ENCODE measurements at places on chromosomes 2 and 18. TPM values are rescaled to one million over a fixed set of nuclear protein-coding genes. Genes with fewer than 3 reads are reported as not detected.

DNA sequence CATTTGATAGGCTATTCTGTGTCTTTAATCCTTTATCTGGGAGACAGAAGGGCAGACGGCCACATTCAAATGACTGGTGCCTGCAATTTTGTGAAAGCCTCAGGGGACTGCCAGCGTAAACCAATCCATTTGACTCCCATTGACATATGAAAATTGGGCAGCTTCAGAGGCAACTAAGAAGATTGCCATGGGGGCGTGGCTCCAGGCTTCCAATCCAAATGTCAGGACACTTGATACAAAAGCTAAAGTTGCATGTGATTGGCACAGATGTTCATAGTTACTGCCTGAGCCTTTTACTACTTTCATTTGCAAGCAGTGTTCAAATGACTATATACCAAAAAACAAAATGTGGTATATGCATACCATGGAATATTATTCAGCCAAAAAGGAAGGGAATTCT, 42.0 kb downstream of the SPC25 start:
- DNase-seq = no peak

TMEM200C gene
- 0.23 TPM for total RNA-seq

DNA sequence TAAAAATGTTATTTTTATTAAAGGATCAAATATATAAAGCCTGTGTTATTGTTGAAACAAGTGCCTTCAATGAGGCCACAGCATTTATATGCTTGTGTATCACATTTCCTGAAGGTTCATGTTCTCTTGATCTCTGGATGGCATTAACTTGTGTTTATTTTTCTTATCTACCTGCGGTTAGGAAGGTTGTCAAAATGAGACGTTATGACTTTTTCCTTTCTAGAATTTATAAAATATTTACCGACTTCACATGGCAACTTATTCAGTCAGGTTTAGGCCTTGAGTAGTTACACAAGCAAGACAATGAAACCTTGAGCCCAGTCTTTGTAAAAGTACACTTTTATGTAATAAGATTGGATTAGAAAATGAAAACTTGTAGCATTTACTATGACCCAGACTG, 196.4 kb upstream of the ACVR2A start:
- DNase-seq = no peak

PSTPIP2 gene
- 14.7 TPM for total RNA-seq

- DNase-seq = no peak
Observed at GRCh38 chr18:10300739-10301138, 153.7 kb upstream of the APCDD1 start.

- no peak for DNase-seq
Observed at GRCh38 chr2:1864981-1865421, 120.7 kb upstream of the PXDN start.

DNA sequence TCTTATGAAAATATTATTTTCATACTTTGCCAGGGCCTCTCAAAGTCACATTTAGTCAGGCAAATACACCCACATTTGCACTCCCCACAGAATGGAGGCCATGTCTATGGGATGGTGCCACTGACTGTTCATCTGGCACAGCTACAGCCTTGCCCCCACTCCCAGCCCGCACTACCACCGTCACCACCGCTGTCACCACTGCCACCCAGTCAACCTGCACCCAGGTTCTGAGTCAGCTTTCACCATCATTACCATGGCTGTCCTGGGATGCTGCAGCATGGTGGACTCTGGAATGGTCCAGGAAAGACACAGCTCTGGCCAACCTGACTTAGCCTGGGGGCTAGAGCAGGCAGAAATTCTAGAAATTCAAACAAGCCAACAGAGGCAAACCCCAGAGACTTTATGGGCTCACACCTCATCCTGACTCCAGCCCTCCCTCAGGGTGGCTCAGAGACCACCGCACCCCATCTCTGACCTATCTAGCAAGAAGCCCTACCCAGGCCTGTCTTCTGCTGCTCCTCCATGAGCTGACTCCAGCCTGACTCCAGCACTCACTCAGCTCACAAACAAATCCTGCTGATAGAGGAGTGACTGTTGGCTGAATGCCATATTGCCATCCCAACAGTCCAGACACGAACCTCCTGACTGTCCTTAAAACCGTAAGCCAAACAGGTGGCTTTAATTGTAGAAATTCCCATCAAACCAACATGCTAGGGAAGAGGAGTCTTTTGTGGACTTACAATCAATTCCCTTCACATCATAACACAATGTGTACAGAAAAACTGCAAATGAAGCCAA, 28.0 kb downstream of the DNER start:
- no peak for DNase-seq

ELOA2 gene
- total RNA-seq = not detected

PLEKHM3 gene
- total RNA-seq = 18.3 TPM

DSG1 gene
- total RNA-seq = 2.9 TPM

DNA sequence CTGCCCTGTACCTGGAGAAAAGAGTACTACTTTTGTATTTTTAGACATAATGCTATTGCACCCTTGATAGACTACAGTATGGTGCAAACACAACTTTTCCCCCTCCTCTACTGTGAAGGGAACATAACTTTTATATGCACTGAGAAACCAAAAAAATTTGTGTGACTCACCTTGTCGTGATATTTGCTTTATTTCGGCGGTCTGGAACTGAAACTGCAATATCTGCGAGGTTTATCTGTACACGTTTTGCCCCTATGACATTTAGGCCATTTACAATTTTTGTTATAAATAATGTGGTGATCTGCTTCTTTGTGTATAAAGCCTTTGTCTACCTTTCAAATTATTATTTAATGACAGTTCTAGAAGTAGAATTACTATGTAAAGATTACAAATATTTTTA, 34.4 kb upstream of the AAK1 start:
- DNase-seq = no peak

DNA sequence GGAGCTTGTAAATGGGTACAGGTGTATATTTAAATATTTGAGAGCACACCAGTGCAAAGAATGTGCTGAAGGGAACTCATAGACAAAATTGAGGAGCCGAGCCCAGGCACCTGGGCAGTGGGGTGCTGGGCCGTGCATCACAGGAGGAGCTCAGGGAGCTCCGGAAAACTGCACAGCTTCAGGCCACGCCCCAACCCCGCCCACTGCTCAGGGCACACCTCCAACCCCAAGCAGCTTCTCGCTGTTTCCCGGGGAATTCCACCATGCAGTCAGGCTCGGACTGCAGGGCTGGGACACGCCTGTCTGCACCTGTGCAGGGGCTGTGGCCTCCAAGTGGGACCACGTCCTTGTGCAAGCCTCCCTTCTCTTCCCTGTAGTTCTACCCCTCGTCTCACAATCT, 243.0 kb downstream of the HDAC4 start:
- no peak for DNase-seq

GEN1 gene
- 9.6 TPM for total RNA-seq

GRCh38 chr2:156306821-156307220, 25.7 kb downstream of the NR4A2 start:
- DNase-seq = no peak

- DNase-seq = no peak
Observed at GRCh38 chr2:11160731-11161455, 5.6 kb downstream of the SLC66A3 start.

DNA sequence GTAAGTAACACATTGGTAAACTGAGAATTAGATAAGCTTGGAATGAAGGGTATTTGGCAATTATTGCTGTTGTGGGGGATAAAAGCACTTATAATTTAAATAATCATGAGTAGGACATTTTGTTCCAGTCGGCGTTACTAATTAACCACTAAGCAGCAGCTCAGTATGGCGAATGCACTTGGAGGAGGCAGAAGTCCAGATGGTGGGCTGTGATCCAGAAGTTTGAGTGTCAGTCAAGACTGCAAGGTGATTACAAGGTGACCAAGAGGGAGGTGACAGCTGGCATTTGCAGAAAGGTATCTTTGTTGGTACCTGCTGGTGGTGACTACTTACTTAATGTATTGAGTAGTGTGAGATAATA, 643.6 kb upstream of the FAM98A start:
- no peak for DNase-seq

GRCh38 chr2:178949584-178949983, 100.4 kb downstream of the CCDC141 start:
- DNase-seq = no peak

GRCh38 chr2:152049541-152049940, 49.3 kb downstream of the CACNB4 start:
- DNase-seq = no peak

MC5R gene
- not detected for total RNA-seq

SERPINB5 gene
- not detected for total RNA-seq

RIOK3 gene
- 52.1 TPM for total RNA-seq

- DNase-seq = no peak
Observed at GRCh38 chr2:13669607-13670006, 952.9 kb downstream of the TRIB2 start.

EMX1 gene
- 0.08 TPM for total RNA-seq

DNA sequence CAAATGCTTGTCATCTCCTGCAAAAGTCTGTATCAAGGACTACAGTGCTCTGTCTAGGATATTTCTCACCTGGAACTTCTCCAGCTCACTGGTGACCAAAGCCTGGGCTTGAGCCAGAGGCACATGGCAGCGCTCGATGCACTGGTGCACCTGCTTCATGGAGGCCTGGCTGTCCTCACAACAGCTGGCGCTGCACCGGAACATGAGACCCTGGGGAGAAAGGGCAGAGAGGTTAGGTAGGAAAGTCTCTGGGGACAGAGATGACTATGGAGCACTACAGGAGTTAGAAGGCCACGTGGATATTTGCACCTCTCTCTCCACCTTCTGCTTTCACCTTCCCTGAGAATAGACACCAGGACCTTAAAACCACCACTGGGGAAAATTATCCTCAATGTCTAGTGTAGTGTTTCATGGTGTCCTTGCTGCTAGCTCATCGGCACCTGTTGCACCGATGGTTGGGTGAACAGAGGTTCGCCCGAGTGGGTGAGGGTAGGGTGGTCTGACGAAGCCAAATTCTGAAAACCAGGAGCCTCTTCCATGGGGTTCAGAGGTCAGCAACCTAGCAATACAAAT, 1.0 kb downstream of the FAM136A start:
- no peak for DNase-seq

PDE6D gene
- total RNA-seq = 6.6 TPM

DNA sequence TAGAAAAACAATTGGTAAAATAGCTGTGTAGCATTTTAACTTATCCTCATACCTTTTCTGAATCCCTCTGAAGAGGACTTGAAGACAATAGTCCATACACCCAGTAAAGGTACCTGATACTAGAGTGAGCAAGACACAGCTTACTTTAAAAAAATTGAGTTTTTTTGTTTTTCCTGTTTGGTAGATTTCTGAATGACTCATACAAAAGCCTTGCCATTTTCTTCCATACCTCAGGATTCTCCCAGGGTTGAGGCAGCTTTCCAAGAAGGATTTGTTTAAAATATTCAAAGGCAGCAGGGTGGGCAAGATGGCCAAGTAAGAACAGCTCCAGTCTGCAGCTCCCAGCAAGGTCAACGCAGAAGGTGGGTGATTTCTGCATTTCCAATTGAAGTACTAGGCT, 551.0 kb upstream of the LRATD1 start:
- DNase-seq = no peak

DNA sequence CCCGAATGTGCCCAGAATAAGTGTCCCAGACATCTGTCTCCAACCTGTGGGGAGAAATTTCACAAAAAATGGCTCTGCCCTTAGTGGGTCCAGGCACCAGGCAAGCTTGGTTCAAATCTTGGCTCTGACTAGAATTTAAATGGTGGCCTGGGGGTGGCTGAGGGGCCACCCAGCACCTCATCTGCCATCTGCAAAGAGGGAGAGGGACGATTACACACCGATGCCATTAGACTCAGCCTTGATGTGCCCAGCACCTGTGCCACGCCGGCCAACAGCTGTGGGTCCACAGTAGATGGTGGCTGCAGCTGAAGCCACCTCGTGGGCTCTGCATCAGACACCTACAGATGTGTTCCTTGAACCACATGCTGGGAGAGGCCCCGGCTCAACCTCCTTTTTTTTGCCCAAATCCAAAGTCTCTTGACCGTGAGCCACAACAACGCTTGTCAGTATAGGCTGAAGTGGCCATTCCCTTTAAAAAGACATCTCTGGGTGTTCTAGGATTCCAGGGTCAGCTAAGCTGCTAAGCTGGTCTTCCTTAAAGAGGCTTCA, 222.0 kb upstream of the RAB6C start:
- peak; percentile 14 for DNase-seq

DNA sequence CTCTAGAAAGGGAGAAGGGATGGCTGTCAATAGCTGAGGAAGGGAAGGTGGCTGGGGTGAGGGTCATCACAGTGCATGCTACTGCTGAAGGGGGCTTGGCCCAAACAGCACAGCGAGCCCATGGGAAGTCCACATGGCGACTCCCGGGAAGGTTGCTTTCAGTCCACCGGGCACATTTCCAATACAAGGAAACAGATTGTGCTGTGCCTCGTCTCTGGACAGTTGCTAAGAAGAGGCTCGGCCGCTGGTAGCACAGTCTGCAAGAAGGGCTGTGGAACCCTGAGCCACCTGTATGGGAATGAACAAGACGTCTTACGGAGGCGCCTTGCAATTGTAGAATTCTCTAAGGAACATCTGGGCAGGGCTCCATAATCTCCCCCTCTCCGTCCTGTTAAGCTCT, 123.1 kb downstream of the CELF4 start:
- no peak for DNase-seq

DNA sequence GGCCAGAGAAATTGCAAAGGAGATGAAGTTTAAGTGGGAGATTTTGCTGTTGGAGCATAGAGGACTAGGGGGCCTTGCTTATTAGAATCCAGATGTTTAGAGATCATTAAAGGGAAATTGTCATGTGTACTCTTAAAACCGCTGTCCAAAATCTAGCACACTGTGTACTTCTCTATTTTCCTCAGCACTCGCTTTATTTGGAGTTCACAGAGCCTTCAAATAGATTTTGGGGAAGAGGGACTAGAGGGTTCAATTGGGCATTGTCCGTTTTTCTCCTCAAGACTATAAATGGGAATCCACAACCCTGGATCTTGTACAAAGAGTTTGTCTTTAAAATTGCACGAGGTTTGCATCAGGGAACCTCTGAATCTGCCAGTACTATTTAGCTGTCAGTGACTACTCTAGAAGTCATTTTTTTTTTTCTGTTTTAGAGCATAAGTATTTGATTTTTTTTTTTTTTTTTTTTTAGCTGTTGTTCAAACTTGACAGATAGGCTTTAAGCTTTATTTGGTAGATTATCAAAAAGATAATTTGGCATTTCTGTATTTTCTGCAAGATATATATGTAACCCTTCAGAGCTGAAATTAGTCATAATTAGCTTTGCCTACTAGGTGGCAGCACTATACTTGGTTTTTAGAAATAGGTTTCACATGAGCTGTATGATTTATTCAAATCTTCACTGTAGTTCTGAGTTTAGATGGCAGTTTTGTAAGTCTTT, 14.2 kb downstream of the PMS1 start:
- DNase-seq = no peak

DNA sequence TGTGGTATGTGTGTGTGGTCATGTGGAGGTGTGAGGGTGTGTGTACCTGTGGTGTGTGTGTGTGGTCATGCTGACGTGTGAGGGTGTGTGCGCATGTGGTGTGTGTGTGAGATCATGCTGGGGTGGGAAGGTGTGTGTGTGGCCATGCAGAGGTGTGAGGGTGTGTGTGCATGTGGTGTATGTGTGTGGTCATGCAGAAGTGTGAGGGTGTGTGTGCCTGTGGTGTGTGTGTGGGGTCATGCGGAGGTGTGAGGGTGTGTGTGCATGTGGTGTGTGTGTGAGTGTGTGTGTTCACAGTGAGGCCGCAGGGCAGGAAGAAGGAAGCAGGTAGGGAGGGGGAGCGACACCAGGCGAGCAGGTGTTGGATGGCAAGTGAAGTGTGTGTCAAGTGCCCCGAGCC, 259.0 kb downstream of the LOXHD1 start:
- no peak for DNase-seq

ALLC gene
- total RNA-seq = 0.14 TPM

Measured in liver (tissue), 10 donors.